GM12891 (cell line): ENCODE measurements at places on chromosomes 5 and 9.

GRCh38 chr5:118257066-118257465 lies 731.3 kb downstream of the DTWD2 start:
- no peak for DNase-seq

DNA sequence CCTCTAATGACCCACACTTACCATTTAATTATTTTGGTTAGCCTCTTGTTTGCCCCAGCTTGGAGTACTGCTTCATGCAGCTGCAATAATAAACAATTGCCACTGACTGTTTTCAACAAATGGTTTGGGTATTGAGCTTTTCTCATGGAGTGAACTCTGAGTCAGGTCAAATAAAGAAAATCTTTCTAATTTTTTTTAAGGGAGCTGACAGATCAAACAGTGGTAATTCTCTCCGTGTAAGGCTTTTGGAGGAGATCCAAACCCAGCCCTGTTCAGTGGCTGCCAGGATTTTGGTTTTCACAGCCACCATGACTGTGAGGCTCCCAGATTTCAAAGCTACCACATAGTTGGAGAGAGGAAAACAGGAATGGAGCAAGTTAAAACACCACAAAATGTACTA lies 110.7 kb upstream of the EFNA5 start:
- no peak for DNase-seq

DNA sequence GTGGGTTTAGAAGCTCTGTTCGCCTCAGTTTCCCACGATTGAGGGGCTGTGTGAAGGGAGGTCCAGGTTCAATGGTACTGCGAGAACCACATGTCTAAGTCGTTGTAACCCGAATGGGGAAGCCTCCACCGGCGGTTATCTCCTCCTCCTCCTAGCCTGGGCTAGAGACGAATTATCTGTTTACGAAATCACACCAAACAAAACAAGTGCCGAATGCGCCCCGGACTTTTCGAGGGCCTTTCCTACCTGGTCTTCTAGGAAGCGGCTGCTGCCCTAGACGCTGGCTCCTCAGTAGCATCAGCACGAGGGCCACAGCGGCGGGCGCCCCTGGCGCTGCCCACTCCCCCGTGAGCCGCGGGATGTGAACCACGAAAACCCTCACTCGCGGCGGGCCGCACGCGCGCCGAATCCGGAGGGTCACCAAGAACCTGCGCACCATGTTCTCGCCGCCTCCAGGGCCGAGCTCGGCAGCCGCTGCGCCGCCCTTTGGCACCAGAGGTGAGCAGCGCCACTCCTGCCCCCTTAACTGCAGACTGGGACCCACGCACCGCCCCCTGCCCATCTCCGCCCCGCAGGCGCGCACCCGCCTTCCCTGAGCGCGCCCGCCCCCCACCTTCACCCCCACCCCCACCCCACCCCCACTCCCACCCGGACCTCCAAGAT lies at the start of gene CDKN2A:
Gene CDKN2A, minus strand, starts transcription at position 500 of the 663 bp plus-strand sequence.
- DNase-seq: no peak

DNA sequence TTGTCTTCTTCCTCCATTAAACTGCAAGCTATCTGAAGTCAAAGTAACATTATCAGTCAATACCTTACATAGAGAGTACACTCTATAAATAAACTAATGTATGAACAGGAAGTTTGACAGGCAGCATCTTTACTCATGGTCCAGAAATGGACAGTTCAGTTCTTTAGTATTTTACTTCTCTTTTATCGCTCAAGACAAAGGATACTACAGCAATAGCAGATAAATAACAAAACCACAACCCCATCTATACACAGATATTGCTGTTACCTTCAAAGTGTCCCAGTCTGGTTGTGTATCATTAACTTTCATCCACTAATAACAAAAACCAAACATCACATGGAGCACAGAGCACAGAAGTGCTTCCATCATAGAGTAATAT lies 46.4 kb downstream of the SEMA5A start:
- DNase-seq: no peak

GRCh38 chr9:89442981-89443814 lies 54.7 kb downstream of the SEMA4D start:
- peak; percentile 59 for DNase-seq

DNA sequence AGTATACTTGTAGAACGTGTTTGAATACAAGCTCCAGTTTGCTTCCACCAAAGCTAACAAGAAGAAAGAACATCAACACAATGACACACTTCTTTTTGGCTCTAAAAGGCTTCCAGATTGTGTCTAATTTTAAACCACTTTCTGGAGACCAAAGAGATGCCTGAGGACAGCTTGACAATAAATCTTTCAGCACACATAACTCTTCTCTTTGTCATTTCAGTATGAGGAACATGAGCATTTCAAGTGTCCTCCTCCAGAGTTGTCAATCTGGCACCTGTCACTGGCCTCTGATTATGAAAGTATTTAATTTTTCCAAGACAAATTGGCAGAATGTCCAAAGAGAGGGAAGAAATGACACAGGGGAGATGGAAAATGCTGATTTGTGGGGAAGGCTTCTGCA lies 79.0 kb upstream of the TLR4 start:
- DNase-seq: no peak

- DNase-seq: no peak
Measured at GRCh38 chr5:172862165-172862801, 28.2 kb downstream of the ERGIC1 start.

GRCh38 chr9:76784881-76785280 lies 20.6 kb downstream of the PCA3 start:
- DNase-seq: no peak

- no peak for DNase-seq
Measured at GRCh38 chr5:62574599-62574998, 4.0 kb upstream of the LRRC70 start.

GRCh38 chr5:31194892-31195555 lies 1.5 kb downstream of the CDH6 start:
- no peak for DNase-seq

- DNase-seq: no peak
Measured at GRCh38 chr5:169494941-169495548, 88.5 kb upstream of the SPDL1 start.

DNA sequence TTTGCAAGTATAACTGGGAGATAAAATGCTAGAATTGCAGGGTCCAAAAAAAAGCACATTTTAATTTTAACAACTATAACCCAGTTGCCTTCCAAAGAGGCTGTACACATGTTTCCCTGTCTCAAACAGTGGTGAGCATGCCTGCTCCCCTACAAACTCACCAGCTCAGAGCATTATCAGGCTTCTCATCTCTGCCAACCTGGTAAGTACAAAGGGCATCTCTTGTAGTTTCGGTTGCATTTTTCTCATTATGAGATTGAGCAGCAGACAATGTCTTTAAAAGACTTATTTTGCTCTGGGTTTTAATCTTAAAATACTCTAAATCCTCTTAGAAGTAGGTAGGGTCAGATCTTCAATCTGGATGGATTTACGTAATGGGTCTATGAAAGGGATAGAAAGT lies 107.1 kb upstream of the MSX2 start:
- no peak for DNase-seq

- no peak for DNase-seq
Measured at GRCh38 chr5:73985145-73985544, 359.1 kb downstream of the ARHGEF28 start.

DNA sequence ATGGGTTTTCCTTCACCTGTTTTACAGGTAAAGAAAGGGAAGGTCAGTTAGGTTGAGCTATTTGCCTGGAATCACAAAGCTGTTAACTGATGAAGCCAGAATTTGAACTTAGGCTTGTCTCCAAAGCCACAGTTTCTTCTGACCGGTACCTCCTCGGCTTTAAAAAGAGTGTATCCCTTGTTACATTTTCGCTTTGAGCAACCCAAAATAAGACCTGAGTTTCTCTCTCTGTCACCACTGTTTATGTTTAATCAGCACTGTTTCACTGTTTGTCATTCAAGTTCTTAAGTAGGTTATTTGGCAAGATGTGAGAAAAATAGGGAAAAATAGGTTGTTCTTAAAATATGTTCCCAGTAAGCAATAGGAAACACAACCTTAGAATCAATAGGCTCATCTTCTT lies 84.6 kb downstream of the VCAN start:
- no peak for DNase-seq

DNA sequence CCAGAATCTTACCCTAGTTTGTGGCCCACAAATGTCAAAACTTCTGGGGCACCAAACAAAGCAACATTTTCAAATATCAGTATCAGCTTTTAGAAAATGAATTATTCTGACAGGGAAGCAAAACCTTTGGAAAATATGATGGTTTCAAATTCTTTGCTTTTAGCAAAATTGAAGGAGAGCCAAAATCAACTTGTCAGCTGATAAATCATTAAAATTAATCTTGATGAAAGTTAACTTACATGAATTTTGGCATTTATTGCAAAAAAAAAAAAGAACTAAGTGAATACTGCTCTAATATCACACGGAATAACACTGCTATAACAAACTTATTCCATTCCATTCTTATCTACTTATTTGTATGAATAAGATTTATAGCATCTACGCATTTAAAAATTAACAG lies 158.1 kb upstream of the TARS1 start:
- no peak for DNase-seq

- DNase-seq: no peak
Measured at GRCh38 chr5:1086137-1086536, 25.7 kb downstream of the SLC12A7 start.

- peak; percentile 76 for DNase-seq
Measured at GRCh38 chr9:131739959-131740648, at the start of gene RAPGEF1. TSS of gene RAPGEF1 (minus strand) at chr9:131740076. CDS start at chr9:131739830, 246 bp downstream.

GRCh38 chr5:763998-764781 lies 20.3 kb downstream of the ZDHHC11B start:
- DNase-seq: no peak

GRCh38 chr5:112586596-112587062 lies 151.1 kb upstream of the APC start:
- no peak for DNase-seq

DNA sequence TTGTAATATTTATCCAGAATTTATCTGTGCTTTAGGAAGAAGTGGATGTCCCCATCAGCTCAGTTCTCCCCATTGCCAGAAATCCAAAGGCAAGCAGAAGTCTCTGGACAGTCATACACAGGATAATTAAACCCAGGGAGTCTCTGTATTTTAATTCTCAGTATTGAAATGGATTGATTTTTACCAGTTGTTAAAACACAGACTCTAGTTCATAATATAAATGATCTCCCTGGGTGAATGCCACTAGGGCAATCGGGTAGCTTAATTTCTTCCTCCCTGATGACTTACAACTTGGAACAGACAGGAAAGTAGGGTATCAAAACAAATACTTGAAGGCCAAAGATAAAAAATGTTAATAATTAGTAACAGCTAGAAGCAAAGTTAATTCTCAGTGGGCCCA lies 66.5 kb upstream of the DAP start:
- DNase-seq: no peak

DNA sequence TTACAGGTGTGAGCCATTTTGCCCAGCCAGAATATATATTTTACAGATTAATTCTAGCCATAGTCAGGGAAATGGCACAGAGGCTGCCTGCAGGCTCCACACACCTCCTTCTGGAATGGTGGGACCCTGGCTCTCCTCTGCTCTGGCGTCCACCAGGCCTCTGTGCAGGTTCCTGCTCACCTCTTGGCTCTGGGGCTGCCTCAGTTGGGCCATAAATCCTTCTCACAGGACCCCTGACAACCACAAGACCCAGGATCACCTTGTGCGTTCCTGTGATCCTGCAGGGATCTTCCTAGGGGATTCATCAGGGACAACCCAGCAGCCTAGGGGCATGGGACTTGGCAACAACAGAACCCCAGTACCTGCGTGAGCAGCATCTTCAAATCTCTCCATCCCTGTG lies 93.0 kb upstream of the FSTL4 start:
- DNase-seq: no peak

DNA sequence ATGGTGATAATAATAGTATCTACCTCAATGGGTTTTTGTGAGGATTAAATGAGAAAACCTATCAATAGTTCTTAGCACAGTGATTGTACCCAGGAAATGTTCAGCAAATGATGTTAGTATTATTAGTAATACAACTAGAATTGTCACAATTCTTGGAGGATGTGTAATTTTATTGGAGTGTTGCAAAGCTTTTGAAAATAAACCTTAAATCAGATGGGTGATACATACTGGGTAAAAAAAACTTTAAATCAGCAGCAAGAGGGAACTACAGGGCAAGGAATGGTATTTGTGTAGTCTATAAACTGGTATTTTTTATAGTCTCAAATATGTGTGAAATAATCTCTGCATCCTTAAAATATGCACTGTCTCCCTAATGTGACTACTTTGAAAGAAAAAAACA lies 371.6 kb downstream of the PIK3R1 start:
- DNase-seq: no peak

DNA sequence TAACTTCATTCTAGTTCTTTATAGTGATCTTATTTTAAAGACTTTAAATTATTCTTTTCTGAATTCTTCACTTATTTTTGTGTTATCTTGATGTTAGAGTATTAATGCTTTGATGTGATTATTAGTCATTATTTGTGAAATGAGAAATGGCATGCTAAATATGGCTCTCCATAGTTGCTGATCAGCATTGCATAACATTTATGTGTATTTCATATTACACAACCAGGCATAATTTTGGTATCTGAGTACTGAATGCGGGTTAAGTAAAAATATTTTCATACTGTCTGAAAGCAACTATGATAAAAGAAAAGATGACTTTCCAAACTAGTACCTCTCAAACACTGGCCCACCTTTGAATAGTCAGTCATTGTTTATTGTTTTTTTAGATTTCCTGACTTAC lies 41.1 kb upstream of the CCNH start:
- no peak for DNase-seq

DNA sequence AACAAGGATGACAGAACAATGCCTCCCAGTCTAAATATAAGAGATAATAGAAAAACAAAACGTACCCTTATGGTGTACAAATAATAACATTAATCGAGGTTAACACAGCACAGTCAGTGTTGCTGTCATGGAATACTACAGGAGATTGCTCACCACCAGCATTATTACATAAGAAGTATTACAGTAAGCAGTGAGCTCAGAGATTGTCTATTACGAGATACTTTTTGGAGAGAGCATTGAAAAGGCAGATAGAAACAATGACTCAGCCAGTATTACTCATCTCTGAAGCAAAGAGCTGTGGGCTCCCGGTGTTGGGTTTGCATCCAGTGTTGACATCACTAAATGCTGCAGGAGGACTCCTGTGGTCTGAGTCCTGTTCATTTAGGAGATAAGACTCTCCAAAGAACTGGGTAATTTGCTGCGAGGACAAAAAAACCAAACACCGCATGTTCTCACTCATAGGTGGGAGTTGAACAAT lies 191.9 kb upstream of the SEMA6A start:
- no peak for DNase-seq
